ENCODE measurements at places on chromosomes 1 and 21.

DNA sequence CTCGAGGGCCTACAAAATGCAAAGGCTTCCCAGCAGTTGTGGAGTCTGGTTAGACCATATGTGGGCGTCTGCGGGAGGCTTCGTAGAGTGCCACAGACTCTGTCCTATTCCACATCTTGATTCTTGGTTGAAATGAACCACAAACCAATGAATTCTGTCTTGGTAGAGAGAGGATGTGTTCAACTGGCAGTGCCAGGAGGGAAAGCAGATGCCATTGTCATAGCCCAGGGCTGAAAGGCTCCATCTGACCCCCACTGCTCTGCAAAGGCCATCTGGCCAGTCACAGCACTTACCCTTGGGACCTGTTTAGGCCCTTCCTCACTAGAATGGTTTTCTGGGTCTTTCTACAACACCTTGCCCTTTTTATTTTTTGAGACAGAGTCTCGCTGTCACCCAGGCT lies 22.1 kb downstream of the ACOT11 start:
- no peak for DNase-seq

DNA sequence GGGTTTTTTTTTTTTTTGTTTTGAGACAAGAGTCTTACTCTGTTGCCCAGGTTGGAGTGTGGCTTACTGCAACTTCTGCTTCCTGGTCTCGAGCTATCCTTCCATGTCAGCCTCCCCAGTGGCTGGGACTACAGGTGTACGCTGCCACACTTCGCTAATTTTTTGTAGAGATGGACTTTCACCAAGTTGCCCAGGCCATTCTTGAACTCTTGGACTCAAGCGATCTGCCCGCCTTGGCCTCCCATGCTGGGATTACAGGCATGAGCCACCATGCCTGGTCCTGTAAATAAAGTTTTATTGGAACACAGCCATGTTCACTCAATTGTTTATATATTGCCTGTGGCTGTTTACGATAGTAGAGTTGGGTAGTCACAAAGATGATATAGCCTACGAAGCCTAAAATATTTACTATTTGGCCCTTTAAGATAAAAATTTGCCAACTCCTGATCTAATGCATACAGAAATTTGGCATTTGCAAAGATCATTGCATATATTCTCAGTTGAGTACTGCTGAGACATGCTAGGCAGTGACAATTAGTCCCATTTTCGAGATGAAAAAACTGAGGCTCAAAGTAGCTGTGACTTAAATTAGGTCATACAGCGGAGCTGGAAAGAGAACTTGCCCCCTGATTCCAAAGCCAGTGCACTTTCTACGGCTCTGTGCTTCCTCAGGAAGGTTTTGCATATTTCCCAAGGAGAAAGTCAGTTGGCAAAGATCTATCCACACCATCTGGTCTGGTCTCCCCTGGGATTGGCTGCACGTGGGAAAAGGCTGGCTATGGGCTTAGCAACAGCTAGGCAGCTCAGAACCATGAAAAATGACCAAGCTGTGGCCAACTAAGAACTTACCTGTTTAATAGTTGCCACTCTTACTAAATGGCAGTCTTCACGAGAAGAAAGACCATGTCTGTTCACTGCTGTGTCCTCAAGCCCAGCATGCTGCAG lies 19.4 kb downstream of the MECR start:
- no peak for DNase-seq

DNA sequence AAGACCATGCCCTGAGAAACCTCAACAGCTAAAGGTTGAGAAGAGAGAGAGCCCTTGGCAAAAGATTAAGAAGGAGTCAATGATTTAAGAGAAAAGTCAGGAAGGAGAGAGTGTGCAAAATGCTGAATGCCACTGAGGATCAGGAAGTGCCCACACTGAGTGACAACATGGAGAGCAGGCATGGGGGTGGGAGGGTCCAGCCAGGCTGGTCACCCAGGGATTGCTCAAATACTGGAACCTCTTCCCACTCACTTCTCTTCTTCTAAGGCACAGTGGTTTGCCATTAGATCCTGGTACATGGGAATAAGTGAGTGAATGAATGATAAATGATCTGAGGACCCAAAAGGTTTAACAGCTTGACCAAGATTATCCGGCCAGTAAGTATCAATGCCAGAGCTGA lies 11.1 kb downstream of the PRR9 start:
- no peak for DNase-seq

- no peak for DNase-seq
These were observed 11.1 kb downstream of the NOS1AP start for GRCh38 chr1:162080472-162081015.

DNA sequence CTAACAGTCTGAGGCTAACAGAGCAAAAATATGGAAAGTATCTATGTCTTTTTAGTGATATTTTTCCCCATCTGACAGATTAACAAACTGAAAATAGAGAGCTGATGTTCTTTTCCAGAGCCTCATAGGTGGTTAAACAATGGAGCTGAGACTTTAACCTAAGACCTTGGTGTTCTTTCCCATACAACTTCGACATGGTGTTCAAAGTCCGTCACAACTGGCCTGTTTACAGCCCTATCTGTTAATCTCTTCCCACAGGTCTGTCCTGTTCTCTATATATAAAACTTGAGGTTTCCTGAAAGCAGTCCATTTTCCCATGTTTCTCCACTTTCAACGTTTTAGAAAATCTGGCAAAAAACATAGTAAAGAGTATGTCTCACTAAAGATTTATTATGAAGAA lies 395.7 kb downstream of the BRINP2 start:
- DNase-seq: no peak

- peak; percentile 11 for DNase-seq
These were observed at the start of gene CHIT1 for GRCh38 chr1:203229471-203230135. CHIT1 (minus strand) TSS chr1:203229673; CDS start chr1:203229636, 37 bp downstream.

GRCh38 chr1:166379447-166379846 lies 212.6 kb upstream of the FAM78B start:
- DNase-seq: no peak

GRCh38 chr1:208557046-208557722 lies 313.0 kb upstream of the PLXNA2 start:
- no peak for DNase-seq

- DNase-seq: peak; percentile 62
These were observed 477.2 kb upstream of the CAMK1G start for GRCh38 chr1:209106237-209106741.

DNA sequence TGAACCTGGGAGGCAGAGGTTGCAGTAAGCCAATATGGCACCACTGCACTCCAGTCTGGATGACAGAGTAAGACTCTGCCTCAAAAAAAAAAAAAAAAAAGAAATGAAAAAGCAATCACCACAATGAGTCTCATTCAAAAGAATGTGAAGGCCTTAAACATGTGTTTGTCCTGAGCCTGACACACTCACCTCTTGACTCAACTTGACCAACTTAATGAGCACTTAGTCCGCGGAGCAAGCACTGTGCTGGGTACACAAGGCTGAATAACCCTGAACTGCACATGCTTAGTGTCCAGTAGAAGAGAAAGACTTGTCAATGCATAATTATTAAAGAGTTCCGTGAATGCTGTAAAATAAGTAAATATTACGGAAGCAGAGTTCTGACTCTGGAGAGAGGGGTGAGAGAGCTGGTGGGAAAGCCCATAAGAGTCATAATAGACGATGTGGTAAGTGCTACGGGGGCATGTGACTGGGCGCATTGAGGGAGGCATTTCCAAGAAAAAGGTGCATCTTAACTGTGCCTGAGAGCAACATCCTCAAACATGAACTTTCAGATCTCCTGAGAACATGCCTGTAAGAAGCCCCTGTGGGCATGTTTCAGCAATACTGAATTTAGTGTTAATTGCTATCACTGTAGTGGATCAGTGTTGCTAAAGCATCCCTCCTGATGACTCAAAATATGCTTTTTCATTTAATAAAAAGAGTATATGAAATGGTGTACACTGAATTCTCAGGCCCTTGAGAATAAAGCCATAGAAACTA lies 27.2 kb downstream of the MCOLN2 start:
- peak; percentile 6 for DNase-seq

DNA sequence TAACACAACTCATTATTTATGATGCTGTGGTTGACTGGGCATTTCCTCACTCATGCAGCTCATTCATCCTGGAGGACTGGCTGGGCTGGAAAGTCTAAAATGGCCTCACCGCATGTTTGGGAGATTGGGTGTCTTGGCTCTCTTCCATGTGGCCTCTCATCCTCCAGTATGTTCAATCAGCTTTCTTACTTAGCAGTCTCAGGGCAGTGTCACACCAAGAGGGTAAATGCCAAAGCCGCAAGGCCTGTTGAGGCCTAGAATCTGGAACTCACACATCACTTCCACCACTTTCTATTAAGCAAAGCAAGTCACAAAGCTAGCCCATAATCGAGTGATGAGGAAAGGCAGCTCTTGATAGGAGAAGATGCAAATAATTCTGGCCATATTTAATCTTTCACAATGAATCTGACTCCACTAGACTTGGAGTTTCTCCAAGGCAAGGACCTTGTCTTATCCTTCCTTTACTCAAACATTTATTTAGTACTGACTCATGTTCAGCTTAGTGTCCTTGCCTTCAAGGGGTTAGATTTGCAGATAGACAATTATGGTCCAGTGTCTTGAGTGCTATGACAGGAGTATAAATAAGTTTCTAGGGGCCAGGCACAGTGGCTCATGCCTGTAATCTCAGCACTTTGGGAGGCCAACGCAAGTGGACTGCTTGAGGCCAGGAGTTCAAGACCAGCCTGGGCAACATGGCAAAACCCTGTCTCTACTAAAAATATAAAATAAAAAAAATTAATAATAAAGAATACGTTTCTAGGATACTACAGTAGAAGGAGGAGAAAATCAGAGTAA lies 45.1 kb downstream of the TMEM53 start:
- peak; percentile 97 for DNase-seq

GRCh38 chr1:201318504-201319340 lies 35.4 kb downstream of the PKP1 start:
- no peak for DNase-seq

DNA sequence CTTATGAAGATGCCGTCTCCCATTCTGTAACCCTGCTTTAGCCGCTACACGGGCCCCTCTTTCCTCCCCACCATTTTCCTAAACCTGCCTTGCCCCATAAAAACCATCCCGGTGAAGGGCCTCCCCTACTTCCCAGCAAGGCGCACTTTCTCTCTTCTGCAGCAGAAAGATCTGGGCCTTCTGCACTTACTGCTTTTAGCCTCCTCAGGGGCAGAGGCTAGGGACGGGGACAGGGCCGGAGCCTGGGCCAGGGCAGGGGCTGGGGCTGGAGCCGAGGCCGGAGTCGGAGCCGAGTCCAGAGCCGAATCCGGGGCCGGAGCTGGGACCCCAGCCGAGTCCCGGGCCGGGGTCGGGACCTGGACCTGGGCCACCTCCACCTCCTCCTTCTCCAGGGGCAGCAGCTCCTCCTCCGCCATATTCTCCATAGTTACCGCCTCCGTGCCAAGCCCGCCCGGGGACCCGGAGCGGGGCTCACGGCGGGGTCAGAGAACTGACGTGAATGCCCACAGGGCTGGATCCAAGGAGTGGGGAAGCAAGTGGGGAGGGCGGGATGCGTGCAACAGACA lies 382 bp downstream of the TRMT1L start:
- peak; percentile 43 for DNase-seq

DNA sequence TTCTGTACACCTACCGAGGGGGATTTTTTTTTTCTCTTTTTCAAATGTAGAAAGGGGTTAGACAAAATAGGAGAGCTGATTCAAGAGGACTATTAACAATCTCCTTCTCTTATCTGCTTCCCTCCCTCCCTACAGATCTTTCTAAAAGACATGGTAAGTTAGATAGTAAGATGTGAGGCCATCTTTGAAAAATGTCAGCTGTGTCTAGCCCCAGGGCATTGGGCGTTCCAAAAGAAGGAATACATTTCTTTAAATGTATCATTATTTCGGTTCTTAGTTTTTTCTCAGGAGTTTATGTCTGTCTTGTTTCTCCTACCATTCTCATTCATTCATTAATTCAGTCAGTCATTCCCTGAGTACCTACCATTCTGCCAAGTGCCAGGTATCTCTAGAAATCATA lies 27.2 kb downstream of the BCL9 start:
- DNase-seq: no peak

DNA sequence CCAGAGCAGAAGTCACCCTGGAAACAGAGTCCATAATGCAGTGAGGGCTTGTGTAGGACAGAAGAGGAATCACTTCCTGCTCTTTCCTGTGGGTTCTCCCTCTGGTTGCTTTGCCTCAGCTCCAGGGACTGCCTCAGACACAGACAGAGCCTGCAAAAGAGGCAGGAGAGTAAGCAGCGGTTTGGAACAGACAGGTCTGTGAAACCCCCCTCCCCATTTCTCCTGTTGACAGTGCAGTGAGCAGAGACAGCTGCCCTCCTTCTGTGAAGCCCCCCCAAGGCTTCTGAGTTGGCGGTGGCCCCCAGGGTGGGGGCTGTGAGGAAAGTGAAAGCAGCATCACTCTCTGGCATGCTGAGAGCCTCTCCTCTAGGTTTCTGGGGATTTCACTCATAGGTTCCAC lies 53.0 kb downstream of the MAB21L3 start:
- DNase-seq: no peak

DNA sequence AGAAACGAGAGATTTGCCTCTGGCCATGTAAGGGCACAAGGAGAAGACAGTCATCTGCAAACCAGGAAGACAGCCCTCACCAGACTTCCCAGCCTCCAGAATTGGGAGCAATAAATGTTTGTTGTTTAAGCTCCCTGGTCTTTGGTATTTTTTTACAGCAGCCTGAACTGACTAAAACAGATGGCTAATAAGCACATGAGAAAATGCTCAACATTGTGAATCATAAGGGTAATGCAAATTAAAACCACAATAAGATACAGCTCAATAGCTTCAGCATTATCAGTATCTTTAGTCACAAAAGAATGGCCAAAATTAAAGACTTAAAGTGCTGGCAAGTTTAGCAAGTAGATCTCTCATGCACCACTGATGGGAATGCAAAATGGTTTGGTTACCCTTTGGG lies 11.7 kb downstream of the UBE2G2 start:
- peak; percentile 48 for DNase-seq

- DNase-seq: peak; percentile 34
These were observed 692.0 kb upstream of the NR5A2 start for GRCh38 chr1:199335496-199335895.

- peak; percentile 22 for DNase-seq
These were observed 86.2 kb upstream of the ZBTB18 start for GRCh38 chr1:243964915-243965314.

DNA sequence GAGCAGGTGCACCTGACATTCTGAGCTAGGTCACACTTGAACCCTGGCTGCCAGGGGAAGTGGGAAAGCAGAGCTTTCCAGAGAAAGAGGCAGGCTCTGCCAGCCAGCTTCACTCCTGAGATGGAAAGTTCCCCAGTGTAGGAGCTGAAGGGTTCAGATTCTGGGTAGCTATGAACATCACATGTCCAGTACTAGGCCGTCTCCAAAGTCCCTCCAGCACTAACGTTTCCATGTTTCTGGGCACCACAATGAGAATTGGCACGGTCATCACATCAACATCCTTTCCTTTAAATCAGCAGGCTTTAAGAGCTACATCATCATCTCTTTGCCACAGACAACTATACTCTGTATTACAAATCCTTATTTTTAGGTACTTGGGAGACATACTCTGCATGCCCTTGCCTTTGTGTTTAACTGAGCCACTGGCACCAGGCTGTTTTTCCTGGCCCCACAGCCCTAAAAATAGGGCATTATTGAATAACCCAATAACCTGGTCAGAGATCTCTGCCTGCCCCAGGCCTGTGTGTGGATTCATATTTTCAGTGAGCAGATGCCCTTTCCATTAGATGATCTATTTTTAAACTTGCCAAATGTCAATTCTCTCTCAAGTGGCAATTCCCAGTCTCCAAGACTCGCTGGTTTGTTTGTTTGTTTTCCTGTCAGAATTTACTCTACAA lies 35.4 kb upstream of the USP24 start:
- peak; percentile 9 for DNase-seq
